Suppressor macrophage treated with lipopolysaccharide for 4 hours (primary cell): ENCODE measurements at places on chromosomes 4 and X.

- DNase-seq, result no peak
Measured at GRCh38 chr4:108337923-108338322, 169.2 kb upstream of the LEF1 start.

DNA sequence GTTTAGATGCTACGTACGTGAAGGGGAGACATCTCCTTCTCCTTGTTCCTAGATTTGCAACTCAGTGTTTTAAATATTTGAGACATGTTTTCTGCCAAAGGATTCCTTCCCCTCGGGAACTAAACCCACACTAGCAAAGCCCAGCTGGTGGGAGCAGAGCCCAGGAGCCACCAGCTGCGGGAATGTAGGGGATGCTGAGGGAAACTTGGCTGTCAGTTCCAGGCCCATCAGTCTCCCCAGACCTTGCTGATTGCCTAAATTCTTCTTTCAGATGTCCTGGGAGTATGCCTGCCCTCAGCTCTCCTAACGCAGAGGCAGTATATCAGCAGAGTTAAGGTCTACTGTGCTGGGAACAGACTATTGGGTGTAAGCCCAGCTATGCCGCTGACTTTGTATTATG lies 630.0 kb upstream of the TENM3 start:
- DNase-seq, result no peak

GRCh38 chrX:152817078-152817764 lies 13.3 kb downstream of the CETN2 start:
- DNase-seq, result peak; percentile 4

- DNase-seq, result no peak
Measured at GRCh38 chr4:180356766-180357165, 1886.4 kb upstream of the TENM3 start.

DNA sequence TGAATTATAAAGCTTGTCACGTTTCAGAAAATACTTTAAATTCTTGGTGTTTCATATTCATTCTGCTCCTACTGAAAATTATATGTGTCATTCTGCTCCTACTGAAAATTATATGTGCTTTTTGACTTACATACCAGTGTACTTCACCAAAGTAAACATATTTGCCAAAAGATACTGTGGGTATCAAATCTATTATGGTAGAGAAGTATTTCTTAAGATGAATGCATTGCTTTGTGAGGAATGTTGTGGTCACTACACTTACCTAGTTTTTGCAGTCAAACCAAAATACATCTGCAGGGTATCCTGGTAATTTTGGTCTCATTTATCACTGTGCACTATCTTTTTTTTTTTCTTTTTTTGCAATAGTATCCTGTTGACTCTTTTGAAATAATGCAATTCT lies 287.7 kb upstream of the MAD2L1 start:
- DNase-seq, result no peak
